HTR-8/SVneo (cell line): ENCODE measurements at places on chromosomes 5 and 9.

DNA sequence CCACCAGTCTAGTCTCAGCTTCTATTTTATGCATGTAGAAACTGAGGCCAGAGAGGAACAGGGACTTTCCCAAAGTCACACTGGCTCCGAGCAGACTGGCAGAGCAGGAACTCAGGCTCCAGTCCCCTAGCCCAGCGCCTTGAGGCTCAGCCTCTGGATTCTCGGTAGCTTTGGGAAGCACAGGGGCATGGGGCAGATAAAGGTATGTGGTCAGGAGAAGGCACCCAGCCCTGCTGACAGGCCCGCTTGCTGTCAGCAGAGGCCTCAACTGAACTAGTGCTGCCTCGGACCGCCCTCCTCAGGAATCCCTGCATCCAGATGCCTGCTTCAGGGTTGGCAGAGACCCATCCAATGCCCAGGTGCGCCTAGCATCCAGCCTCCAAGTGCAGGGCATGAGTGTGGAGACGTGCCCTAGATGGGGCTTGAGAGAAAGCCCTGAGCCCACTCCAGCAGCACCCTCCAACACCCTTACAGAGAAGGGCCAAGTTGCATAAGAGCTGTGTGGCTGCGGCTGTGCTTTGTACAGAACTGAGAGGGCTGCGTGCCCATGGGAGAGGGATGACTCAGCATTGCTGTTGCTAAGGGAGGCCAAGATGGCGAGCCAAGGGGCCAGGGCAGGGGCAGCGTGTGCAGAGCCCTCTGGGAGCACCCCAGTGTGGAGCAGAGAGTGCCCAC lies 168.6 kb downstream of the MACROH2A1 start:
- DNase-seq, result no peak

DNA sequence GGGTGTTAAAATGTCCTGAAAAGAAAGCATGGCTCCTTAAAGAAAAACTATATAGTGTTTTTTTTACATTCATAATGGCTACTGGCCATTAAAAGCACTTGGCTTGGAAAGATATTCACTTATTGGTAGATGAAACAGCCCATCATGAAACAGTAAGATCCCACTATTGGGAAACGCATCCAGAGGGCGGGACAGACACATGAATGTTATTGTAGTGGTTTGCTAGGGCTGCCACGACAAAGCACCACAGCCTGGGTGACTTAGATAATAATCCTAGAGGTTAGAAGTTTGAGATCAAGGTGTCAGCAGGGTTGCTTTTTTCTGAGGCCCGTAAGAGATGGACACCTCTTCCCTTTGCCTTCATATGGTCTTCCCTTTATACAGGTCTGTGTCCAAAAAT lies 139.4 kb upstream of the ANKH start:
- DNase-seq, result no peak

DNA sequence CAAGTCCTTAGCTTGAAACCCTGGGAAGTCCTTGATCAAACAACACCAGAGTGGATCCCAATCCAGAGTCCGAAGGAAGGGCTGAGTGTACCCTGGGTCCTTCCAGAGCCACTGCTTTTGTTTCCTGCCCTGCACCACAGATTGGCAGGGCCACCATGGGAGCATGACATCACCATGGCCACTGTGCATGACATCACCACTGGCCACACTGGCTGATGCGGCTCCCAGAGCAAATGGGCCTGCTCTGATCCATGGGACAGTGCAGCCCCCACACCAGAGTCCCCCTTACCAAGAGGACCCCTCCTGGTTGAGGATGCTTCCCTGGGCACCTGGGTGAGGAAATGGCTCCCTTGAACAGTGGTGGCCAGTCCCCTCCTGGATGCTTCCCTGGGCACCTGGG lies 9.9 kb downstream of the SLC6A3 start:
- DNase-seq, result no peak

- no peak for DNase-seq
Observed at GRCh38 chr5:124199893-124200292, 546.5 kb downstream of the ZNF608 start.

DNA sequence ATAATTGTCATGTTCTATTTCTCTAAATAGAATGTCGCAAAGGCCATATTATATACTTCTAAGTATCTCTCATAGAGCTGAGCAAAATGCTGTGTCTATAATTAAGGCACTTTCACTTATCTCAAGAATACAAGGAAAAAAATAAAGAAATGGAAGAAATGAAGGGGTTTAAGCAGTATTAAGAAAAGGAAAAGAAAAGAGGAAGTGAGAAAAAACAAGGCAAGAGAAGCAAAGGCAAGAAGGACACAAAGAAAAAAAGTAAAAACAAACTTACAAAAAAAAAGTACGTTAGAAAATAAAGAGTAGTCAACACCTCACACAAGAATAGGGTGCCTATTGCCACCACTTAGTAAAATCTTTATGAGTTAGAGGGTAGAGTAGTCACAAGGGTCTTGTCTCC lies 506.2 kb downstream of the GABRG2 start:
- DNase-seq, result no peak

DNA sequence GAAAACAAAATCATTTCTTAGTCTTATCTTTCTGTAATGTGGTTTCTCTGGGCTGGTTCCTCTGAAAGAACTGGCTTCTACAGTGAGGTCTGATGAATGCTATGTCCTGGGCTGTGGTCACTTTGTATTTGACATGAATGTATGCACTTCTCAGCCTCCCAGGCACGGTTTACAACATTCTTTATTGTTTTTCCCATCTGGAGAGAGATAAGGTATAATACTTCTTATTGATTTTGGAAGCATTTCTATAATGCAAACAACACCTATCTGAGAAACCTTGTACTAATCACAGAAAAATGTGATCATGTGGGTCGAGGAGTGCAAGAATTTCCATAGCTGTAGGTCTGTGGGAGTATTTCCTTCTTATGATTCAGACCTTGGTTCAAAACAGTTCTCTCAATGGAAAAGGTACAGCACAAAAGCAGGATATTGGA lies 46.9 kb downstream of the ACTBL2 start:
- DNase-seq, result peak; percentile 41

- DNase-seq, result no peak
Observed at GRCh38 chr9:123341816-123342215, 14.2 kb upstream of the CRB2 start.

- no peak for DNase-seq
Observed at GRCh38 chr9:111659691-111660090, 1.7 kb upstream of the GNG10 start.

- peak; percentile 77 for DNase-seq
Observed at GRCh38 chr5:38329132-38329715, 70.9 kb downstream of the EGFLAM start.

GRCh38 chr5:118236108-118236849 lies 752.1 kb downstream of the DTWD2 start:
- no peak for DNase-seq

- no peak for DNase-seq
Observed at GRCh38 chr9:35683323-35683722, 6.4 kb downstream of the TPM2 start.

GRCh38 chr9:21559402-21560280 lies 77.5 kb upstream of the IFNE start:
- peak; percentile 31 for DNase-seq

- DNase-seq, result no peak
Observed at GRCh38 chr9:111099199-111100008, 61.1 kb upstream of the LPAR1 start.

DNA sequence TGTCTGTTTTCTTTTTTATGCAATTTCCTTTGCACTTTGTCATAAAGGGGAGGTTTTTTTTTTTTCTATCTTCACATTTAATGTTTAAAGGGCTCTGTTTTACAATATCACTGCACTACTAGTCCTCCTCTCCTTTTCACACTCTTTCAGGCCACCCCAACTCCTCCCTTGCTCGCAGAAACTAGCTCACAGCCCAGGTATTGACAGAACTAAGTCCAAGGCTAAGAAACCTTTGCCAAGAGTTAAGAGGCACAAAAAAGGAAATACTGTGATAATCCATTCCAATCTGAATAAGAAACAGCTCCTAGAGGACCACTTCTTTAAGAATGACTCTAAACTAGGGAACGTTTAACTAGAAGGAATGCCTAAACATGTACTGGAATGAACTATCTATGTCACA lies 1.1 kb upstream of the FGF10 start:
- DNase-seq, result no peak

GRCh38 chr5:5100635-5101034 lies 39.5 kb upstream of the ADAMTS16 start:
- no peak for DNase-seq

DNA sequence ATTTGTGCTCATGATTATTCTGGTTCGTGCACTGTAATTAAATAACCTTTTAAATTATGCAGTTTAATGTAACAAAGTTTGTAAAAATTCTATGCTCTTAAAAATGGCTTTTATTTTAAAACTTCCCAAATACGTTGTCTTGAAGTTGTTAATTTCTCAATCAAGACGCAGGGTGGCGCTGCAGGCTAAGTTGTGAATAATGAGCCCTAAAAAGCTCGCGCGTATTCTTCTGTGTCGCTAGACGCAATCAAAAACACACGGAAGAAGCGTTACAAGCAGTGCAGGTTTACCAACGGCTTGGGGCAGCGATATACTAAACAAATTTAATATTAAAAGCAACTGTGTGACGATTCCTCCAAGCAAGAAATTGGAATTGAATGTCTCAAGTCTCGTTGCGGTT lies at the start of gene PCDHB4:
Gene PCDHB4 (plus strand): TSS at position 256 of the 400 bp plus-strand sequence. CDS start 181 bp downstream, outside the sequence.
- DNase-seq, result no peak

DNA sequence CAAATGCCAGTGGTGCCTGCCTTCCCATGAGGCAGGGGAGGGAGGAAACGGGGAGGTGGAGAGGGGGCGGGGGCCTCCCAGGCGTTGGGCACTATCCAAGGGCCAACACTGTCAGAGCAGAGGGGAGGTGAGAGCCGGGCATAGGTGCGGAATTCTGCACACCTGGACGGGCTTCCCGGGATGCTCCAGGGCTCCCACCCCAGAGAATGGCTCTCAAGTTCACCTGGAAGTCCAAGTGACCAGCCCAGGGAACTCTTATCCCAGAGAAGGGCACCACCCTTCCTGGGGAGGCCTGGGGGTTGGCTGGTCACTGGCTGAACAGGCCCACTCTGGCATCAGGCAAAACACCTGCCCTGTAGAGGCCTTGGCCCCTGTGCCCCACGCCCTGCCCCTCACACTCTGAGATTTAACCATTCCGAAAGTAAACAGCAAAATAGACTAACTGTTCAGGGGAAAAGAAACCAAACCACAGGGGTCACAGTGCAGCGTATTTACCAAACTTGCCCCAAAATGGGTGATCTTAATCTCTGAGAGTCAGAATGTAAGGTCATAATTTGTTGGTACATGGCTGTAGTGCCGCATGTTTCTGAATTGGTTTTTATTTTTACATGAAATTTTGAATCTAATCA lies 2.7 kb downstream of the CSF2 start:
- no peak for DNase-seq

GRCh38 chr5:93545872-93546271 lies 35.1 kb downstream of the NR2F1-AS1 start:
- DNase-seq, result no peak

DNA sequence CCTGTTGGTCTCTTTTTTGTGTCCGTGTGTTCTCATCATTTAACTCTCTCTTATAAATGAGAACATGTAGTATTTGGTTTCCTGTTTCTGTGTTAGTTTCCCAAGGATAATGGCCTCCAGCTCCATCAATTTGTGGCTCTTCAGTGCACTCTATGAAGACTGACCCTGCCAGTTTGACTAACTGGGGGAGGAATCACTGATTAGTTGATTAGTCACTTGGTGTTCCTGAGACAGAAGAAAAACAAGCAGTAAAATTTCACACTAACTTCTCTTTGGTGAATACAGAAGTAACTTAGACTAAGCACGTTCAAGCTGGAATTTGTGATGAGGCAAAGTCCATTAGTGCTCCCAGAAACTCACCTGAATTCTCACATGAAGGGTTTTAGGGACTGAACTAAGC lies 495.8 kb upstream of the RORB start:
- DNase-seq, result no peak

- no peak for DNase-seq
Observed at GRCh38 chr5:45205403-45205961, 396.7 kb downstream of the MRPS30 start.

- DNase-seq, result no peak
Observed at GRCh38 chr9:117696154-117696553, 8.0 kb upstream of the TLR4 start.

DNA sequence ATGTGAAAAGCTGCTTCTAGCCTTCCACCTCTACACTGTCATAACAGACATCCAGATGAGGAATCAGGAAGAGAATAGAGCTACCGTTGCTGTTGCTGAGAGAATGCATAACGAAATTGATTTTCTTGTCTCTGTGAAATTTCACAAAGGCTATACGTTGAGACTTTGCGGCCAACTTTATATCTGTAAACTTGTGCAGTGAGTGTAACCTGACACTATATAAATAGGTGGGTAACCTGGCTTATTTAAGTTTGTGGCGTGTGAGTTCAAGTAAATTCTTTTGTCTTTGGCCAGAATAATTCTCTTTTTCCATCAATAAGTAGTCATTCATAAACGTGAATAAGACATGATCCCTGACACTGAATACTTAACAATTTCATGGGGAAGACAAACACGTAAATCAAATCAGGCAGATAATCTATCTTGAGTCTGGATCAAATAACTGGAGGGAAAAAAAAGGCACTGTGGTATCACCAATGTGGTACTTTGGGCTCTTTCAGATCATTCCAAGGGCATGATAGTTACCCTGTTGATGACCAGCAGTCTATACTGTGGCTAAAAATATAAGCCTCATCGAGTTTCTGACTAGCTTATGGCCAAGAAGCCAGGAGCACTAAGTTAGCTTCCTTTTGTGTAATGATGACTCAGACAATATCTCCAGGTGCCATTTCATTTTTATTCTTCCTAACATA lies 98.2 kb upstream of the RASA1 start:
- no peak for DNase-seq

DNA sequence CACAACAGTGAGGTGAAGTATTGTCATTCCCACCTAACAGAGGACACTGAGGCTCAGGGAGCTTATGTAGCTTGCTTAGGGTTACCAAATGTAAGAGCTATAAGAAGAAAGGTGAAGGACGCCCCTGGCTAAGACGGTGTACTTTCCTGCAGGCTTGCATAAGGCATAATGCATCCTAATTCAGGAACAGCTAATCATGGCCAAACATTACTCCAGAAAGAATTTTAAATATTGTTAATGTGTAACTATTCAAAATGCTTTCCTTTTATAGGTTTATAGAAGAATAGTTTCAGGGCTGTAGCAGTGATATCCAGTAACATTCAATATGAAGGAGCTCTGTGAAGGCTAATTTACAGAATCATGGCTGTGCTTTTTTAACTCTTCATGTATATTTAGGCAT lies 479.1 kb downstream of the BNC2 start:
- DNase-seq, result no peak

GRCh38 chr9:109411798-109412352 lies 86.2 kb downstream of the PTPN3 start:
- peak; percentile 18 for DNase-seq

DNA sequence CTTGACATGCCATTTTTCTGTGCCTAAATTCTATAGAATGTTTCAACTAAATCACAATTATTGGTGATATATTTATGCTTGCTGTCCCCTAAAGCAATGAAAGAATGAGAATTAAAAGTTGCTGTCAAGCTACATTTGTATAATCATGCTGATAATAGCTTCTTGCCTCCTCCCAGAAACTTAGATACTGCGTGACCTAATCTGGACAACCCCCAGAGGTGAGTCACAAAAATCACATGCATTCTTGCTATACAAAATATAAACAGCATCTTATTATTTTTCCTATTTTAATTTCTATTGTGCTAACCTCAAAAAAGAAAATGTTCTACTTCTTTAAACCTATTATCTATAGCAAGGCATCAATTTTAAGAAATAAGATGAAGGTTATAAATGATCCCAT lies 995.8 kb upstream of the ACO1 start:
- no peak for DNase-seq

- DNase-seq, result no peak
Observed at GRCh38 chr9:38622288-38622674, 1.9 kb upstream of the ANKRD18A start.

- DNase-seq, result no peak
Observed at GRCh38 chr9:99595796-99596195, 225.9 kb upstream of the NR4A3 start.

- DNase-seq, result no peak
Observed at GRCh38 chr5:3218916-3219650, 376.5 kb upstream of the IRX1 start.
